Stimulated activated memory B cell treated with anti-CD40 and anti-IgM and Interleukin-4, amounts not matched to agents 10 μg/mL and 1 μg/mL and 100 μg/mL, for 72 hours (primary cell): ENCODE measurements at places on chromosomes 3 and 15.

GRCh38 chr3:18047052-18047451 is 304.6 kb upstream of the TBC1D5 start:
- H3K4me3 ChIP-seq = no peak overlapping the region
- ATAC-seq = no peak
- no peaks in the 10 kb centered on the region for H3K4me1 ChIP-seq
- no peak overlapping the region for H3K27ac ChIP-seq
- no peaks in the 10 kb centered on the region for H3K27me3 ChIP-seq

GRCh38 chr15:40464595-40465185 is 6.1 kb upstream of the CHST14 start:
- no peak overlapping the region for H3K4me3 ChIP-seq
- no peak for ATAC-seq
- H3K27ac ChIP-seq = no peak overlapping the region
- H3K36me3 ChIP-seq = peaks cover 28% of the 10 kb centered on the region
- no peaks in the 10 kb centered on the region for H3K27me3 ChIP-seq

DNA sequence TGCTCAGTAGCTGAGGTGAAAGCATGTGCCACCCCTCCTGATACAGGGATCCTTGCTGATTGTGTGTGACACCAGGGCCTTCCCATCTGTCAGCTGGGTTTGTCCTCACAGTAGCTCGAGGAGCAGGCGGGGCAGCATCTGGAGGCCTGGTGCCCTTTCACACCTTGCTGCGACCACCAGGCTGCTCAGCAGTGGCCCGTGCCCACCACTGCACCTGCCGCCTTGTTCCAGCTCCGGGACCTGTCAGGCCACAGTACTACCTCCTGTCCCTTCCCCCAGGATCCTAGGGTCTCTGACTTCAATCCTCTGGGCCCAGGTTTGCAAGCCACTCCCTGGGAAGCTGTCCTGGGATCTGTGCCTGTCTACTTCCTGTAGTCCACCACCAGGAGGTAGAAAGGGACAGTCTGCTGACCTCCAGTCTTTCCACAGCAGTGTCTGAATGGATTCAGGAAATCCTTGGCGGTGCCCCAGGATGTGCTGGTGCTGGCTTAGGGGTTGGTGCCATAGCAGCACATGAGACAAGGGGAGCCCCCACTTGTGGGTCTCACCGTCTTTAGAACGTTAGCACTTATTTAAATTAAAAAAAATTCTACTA is 27.5 kb downstream of the APBA2 start:
- ATAC-seq = no peak
- H3K4me3 ChIP-seq = no peak overlapping the region

GRCh38 chr3:172750069-172750367 is 508 bp upstream of the ECT2 start:
- H3K27me3 ChIP-seq = no peaks in the 10 kb centered on the region
- H3K4me3 ChIP-seq = peak overlapping the region; percentile 93
- H3K4me1 ChIP-seq = peaks cover 9% of the 10 kb centered on the region
- no peak for ATAC-seq

DNA sequence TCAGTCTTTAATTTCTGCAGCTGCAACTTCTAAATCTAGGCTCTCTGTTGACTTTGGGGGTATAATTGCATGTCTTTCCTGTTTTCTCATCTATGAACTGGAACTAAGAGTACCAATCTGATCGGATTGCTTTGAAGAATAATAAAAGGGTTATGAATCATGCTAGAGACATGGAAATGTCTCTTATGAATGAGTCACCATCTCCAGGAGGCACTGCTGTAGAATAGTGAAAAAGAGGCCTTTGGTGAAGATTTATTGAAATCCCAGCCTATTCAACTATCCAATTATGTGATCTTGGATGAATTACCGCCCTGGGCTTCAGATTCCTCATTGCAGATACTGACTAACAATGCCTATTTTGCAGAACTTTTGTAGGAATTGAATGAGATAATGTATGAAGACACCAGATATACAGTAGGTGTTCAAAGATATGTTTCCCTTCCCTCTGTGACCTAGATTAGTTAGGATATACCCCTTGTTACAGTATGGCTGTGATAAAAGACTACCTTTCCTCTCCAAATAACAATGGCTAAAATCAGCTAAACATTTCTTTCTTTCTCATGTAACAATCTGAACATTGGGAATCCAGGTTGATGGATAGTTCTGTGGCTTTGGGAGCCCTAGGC is 11.5 kb upstream of the CMTM8 start:
- no peaks in the 10 kb centered on the region for H3K36me3 ChIP-seq
- no peak for ATAC-seq
- no peak overlapping the region for H3K4me3 ChIP-seq
- H3K27me3 ChIP-seq = peaks cover 15% of the 10 kb centered on the region
- no peaks in the 10 kb centered on the region for H3K4me1 ChIP-seq

DNA sequence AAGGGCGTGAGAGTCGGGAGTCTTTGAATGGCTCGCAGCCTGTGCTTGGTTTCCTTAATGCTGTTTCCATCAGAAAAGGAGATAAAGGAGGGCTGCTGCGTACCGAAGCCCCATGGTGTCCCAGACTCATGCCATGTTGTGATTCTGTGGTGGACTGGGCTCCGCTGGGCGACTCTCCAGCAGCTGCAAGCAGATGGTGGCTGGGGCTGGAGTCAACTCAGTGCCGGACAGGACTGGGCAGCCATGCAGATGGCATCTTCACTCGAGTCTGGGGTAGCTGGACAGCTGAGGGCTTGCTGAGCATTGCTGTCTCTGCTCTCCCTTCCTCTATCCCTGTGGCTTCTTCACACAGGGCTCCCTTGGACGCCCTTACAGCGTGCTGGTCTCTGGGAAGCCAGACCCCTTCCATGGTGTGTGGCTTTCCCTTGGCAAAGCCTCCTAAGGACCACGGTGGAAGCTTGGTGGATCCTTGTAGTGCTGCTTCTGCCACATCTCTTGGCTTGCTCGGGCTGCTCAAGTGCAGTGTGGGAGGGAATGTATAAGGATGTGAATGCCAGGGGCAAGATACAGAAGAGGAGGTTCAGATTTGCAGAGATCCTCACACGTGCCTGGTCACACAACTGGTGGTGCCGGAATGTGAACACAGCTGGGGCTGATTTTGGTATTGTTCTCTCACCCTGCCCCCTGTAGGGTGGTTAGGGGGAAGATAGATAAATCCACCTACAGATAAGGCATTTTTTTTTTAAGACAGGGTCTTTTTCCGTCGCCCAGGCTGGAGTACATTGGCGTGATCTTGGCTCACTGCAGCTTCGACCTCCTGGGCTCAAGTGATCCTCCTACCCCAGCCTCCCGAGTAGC is 9.0 kb downstream of the NIPA1 start:
- no peak overlapping the region for H3K4me3 ChIP-seq
- no peak for ATAC-seq
- H3K27ac ChIP-seq = peak overlapping the region; percentile 95
- H3K4me1 ChIP-seq = peaks cover 74% of the 10 kb centered on the region
- no peaks in the 10 kb centered on the region for H3K27me3 ChIP-seq
- peaks cover 21% of the 10 kb centered on the region for H3K36me3 ChIP-seq

DNA sequence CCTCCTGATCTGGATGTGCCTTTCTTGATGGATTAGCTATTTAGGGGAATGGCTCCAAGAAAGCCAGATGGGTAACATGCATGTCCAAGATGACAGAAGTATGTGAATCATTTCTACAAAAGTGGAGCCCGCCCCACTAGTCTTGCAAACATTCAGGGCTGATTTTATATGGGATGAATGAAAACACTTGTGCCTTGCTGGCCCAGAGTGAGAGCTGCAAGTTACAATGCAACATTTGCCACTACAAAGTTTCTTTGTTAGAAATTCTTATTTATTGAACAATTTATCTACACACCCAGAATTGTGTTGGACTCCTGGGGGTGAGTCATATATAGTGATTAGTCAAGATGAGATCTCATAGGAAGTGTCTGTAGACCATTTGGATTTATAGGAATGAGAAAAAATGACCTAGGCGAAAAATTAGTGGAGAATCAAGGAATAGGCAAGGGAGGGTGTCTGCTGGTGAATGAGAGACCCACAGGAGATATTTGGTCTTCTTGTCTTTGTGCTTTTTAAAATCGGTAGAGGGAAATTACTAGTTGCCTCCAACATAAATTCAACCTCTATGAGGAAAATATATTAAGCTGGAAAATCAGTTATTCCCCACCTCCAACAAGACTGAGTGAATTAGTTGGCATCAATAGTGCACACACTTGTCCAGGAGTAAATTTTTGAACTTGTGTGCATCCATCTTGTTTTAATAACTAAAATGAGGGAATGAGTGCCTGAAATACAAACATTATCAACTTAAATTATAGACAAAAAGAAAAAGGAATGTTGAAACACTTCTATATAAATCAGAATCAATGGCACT is 53.5 kb upstream of the DCBLD2 start:
- no peak overlapping the region for H3K27ac ChIP-seq
- H3K36me3 ChIP-seq = no peaks in the 10 kb centered on the region
- no peaks in the 10 kb centered on the region for H3K4me1 ChIP-seq

- no peaks in the 10 kb centered on the region for H3K36me3 ChIP-seq
- H3K27me3 ChIP-seq = no peaks in the 10 kb centered on the region
- peak; percentile 91 for ATAC-seq
- H3K4me1 ChIP-seq = peaks cover 31% of the 10 kb centered on the region
- H3K27ac ChIP-seq = peak overlapping the region; percentile 85
- H3K4me3 ChIP-seq = no peak overlapping the region
Measured at GRCh38 chr3:27596334-27596841, 112.2 kb upstream of the SLC4A7 start.

- H3K36me3 ChIP-seq = peaks cover 18% of the 10 kb centered on the region
- H3K4me3 ChIP-seq = no peak overlapping the region
- no peak for ATAC-seq
Measured at GRCh38 chr3:122392868-122393844, 9.2 kb downstream of the FAM162A start.

DNA sequence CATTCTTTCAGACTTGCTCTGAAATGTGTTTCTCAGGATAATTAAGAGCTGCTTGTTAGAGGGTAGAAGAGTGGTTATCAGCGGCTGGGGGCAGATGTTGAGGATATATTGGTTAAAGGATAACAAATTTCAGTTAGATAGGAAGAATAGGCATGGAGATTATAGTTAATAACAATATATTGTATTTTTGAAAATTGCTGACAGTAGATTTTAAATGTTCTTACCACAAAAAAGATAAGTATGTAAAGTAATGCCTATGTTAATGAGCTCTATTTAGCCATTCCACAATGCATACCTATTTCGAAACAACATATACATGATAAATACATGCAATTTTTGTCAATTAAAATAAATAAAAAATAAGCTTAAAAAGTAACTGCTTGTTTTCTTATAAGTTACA is 123.3 kb downstream of the SERPINI1 start:
- H3K36me3 ChIP-seq = no peaks in the 10 kb centered on the region
- no peak overlapping the region for H3K4me3 ChIP-seq
- H3K27me3 ChIP-seq = no peaks in the 10 kb centered on the region
- H3K27ac ChIP-seq = no peak overlapping the region
- peaks cover 22% of the 10 kb centered on the region for H3K4me1 ChIP-seq

GRCh38 chr3:159763011-159763601 is 225.5 kb upstream of the IL12A start:
- peak overlapping the region; percentile 47 for H3K27ac ChIP-seq
- H3K4me1 ChIP-seq = peaks cover 24% of the 10 kb centered on the region
- ATAC-seq = peak; percentile 62
- peaks cover 75% of the 10 kb centered on the region for H3K27me3 ChIP-seq
- H3K36me3 ChIP-seq = no peaks in the 10 kb centered on the region

- peaks cover 9% of the 10 kb centered on the region for H3K4me1 ChIP-seq
- H3K4me3 ChIP-seq = no peak overlapping the region
- no peaks in the 10 kb centered on the region for H3K36me3 ChIP-seq
- H3K27ac ChIP-seq = no peak overlapping the region
- peaks cover 19% of the 10 kb centered on the region for H3K27me3 ChIP-seq
Measured at GRCh38 chr3:100641471-100642032, 32.2 kb downstream of the ADGRG7 start.

DNA sequence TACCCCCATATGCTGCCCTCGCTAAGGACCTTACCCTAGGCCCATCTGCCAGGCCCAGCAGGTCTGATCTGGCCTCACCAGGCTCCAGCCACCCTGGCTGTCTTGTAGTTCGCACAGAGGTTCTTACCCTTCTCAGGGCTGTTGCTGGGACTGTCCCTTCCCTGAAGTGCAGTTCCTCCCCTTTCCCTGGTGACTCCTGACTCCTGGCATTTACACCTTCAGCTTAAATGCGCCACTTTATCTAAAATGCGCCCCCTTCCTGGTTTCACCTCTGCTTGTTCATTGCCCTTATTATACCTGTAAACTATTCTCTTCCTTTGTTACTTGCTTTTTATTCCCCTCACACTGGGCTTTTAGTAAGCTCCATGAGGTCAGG is 835 bp upstream of the TTLL3 start:
- peaks cover 58% of the 10 kb centered on the region for H3K36me3 ChIP-seq
- peak overlapping the region; percentile 90 for H3K4me3 ChIP-seq
- ATAC-seq = peak; percentile 53
- peaks cover 53% of the 10 kb centered on the region for H3K4me1 ChIP-seq
- H3K27me3 ChIP-seq = no peaks in the 10 kb centered on the region

DNA sequence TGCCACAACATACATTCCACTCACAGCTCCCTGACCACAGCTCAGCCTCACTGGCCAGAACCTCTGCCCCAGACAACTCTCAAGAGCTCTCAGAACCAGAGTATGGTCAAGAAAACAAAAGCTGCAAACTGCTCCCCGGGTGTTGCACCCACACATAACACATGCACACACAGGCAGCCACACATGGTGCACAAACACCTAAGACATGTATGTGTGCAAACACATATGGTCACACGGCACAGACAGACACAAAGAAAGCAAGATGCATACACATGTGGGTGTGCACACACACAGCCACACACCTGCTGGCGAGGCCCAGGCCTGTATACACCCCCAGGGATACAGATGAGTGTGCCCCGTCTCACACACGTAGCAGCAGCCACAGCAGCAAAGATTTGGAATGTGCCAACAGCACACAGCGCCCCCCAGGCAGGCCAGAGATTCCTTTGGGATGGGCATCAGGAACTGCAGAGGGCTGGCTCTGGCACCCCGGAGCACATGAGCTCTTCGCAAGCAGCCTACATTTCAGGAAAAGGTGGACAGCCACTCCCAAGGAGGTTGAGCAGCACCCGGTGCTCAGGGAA is 6.6 kb downstream of the KLF15 start:
- no peak overlapping the region for H3K27ac ChIP-seq
- no peak overlapping the region for H3K4me3 ChIP-seq
- no peaks in the 10 kb centered on the region for H3K36me3 ChIP-seq
- H3K4me1 ChIP-seq = peaks cover 3% of the 10 kb centered on the region
- peaks cover 29% of the 10 kb centered on the region for H3K27me3 ChIP-seq

GRCh38 chr15:64163659-64164362 is 989 bp upstream of the PPIB start:
- ATAC-seq = peak; percentile 21
- peaks cover 20% of the 10 kb centered on the region for H3K36me3 ChIP-seq
- peaks cover 47% of the 10 kb centered on the region for H3K4me1 ChIP-seq
- H3K4me3 ChIP-seq = peak overlapping the region; percentile 87
- H3K27me3 ChIP-seq = no peaks in the 10 kb centered on the region

DNA sequence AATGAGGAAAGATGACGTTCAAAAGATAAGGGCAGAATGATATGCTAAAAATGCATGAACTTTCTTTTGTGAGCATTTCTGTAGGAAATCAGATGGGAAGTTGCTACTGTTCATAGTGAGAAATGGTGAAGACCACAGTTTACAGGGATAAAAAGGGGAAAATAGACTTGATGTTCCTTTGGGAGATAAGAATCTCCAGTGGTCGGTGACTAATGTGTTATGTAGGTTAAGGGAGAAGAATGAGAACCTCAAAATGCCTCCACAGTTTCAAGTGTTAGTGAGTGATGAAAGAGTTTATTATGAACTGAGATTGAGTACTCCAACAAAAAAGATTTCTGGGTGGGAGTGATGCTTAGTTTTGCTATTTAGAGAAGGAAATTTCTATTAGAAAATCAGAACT is 247.2 kb downstream of the LSAMP start:
- no peaks in the 10 kb centered on the region for H3K36me3 ChIP-seq
- no peak overlapping the region for H3K4me3 ChIP-seq
- no peaks in the 10 kb centered on the region for H3K4me1 ChIP-seq
- H3K27ac ChIP-seq = no peak overlapping the region
- no peak for ATAC-seq
